ENCODE measurements at places on chromosomes 5 and 9. TPM values are rescaled to one million over a fixed set of nuclear protein-coding genes. Genes with fewer than 3 reads are reported as not detected.

GRIN3A gene
- not detected for total RNA-seq

ALDH1A1 gene
- total RNA-seq: not detected

CTNND2 gene
- total RNA-seq: not detected

FBLL1 gene
- total RNA-seq: not detected

Measured in activated B cell treated with CpG ODN at 0.5 μM for 24 hours (primary cell).